ENCODE measurements at places on chromosomes 12 and 14.

DNA sequence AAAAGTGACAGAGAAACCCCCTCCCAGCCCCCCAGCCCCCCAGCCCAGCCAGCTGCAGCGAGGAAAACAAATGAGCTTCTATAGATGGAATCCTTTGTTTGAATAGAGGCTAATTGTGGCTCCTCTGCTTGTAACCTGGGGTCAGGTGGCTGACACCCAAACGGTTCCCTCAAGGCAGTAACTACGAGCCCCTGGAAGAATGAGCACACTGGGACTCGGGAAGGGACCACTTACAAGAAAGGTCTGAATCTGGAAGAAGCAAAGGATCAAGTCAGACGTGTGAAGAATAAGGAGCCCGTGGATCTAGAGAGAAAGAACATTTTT is 108.7 kb upstream of the FUT8 start:
- no peak for DNase-seq

GRCh38 chr12:101620762-101621133 is 26.0 kb downstream of the MYBPC1 start:
- no peak for DNase-seq

GRCh38 chr14:88993946-88994345 is 169.5 kb downstream of the TTC8 start:
- DNase-seq, result no peak

GRCh38 chr12:84290168-84290567 is 622.4 kb downstream of the SLC6A15 start:
- DNase-seq, result no peak

DNA sequence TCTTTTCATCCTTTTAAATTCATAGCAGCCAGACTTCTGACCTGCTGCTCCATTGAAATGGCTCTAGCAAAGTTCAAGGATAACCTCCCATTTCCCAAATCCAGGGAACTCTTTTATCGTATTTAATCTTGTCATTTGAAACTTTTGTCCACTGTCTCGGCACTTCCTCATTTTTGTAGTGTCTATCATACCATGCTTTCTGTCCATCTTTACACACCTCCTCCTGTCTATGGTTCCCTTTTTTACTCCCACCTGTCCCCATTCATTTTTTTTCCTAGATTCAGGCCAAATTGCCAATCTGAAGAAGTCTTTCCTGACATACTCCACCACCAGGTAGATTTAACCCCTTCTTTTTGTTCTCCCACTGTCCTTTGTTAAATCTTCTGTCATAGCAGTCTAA is 31.0 kb downstream of the NFYB start:
- no peak for DNase-seq

- no peak for DNase-seq
Measured at GRCh38 chr12:75641031-75641780, 129.8 kb upstream of the KRR1 start.

- DNase-seq, result no peak
Measured at GRCh38 chr12:116141110-116141832, 136.2 kb downstream of the MED13L start.

DNA sequence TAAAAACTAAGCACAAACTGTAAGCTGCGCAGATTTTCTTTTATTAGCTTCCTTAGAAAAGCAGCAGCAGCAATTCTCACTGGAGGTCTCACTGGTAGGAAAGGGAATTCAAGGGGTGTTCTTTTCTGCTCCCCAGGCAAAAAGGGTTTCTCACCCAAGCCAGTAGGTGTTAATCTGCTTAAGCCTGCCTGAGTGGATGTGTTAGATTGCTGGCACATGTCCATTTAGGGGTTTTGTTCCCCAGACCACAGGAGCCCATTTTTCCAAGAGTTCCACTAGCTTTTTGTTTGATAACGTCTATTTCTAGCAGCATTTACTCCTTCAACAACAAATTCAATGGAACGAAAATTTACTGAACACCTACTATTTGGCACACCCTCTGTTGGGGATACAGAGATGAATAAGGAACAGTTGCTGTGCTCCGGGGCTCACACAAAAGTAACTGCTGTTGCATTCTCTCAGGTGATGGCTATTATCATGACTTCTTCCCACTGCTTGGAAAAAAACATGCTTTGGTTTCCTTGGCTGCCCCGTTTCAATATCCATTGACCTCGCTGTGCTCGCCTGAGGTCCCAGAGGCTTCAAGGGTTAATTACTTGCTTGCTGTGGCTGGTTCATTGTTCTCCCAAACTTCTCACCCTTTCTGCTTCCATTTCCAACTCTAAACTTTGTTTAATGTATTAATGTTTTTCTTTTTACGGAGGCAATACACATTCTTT is 31.1 kb upstream of the RIC8B start:
- DNase-seq, result no peak

DNA sequence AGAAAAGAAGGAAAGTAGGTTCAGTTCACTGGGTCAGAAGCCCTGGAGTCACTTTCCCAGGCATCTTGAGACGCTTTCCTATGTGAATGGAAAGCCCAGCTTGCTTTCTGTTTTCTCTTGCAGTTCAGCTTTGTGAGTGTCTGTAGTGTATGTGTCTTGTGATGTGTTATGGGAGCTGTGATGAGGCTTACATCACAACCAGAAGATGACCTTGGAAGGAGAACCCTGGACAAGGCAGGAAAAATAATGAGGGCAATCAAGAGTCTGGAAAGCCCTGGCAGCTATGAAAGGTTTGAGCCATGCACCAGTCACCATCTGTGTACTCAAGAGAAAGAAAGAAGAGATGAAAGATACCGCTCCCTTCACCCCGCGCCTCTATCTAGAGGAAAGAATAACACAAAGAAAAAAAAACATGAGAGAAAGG is 35.2 kb upstream of the PTGR2 start:
- DNase-seq, result no peak

GRCh38 chr14:39861229-39861600 is 429.0 kb upstream of the FBXO33 start:
- no peak for DNase-seq

- DNase-seq, result no peak
Measured at GRCh38 chr14:100770605-100771120, 44.0 kb downstream of the DLK1 start.

DNA sequence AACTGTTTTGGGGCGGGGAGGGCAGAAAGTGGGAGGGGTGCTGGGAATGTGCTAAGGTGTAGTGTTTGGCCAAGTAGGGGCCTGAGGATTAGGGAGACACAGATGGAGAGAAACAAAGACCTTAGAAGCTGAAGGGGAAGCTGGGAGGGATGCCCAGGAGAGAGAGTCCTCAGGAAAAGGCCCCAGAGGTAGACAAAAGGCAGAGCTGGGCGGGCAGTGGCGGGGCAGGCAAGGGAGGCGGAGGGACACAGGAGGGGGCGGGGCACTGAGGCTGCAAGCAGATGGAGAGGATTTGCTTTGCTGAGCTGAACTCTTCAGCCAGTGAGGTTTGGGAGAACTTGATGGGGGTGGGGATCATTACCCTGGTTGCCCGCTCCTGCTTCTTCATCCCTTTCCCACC is 2.8 kb downstream of the PTMS start:
- no peak for DNase-seq

- DNase-seq, result no peak
Measured at GRCh38 chr14:65269732-65270131, 142.8 kb upstream of the FUT8 start.

GRCh38 chr14:51188566-51189185 is 51.4 kb upstream of the TMX1 start:
- no peak for DNase-seq

DNA sequence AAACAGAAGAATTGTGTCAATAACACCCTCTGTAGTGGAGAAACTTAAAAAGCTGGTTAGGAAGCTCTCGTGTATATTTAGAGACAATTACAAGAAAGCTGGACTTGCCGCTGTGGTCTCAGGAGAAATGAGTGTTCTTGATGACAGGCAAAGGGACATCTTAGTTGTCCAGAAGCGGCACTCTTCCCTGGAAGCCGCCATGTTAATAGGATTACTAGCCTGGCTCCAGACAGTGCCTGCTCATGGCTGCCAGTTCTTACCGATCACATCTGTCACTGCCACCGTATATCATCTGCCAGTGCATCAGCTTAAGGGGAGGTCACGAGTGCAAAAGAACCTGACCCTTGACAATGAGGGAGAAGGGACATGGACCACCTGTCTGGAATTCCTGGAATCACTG is 48.9 kb downstream of the C14orf132 start:
- no peak for DNase-seq

DNA sequence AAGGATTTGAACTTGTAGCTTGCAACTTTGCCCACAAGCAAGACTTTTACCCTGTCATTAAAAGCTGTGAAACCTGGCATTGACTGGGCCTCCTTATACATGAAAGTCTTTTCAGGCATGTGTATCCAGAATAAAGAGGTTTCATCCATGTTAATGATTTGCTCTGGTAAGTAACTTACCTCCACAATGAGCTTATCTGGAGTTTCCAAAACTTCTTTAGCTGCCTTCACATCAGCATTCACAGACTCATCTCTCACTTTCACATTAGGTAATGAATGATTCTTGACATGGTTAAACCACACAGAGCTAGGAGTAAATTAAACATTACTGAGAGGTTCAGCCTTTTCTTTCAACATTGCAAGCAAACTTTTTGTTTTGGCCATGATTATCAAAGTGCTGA is 234.4 kb upstream of the CLEC14A start:
- DNase-seq, result no peak

GRCh38 chr12:113104953-113105510 is 30.5 kb downstream of the RASAL1 start:
- DNase-seq, result no peak

DNA sequence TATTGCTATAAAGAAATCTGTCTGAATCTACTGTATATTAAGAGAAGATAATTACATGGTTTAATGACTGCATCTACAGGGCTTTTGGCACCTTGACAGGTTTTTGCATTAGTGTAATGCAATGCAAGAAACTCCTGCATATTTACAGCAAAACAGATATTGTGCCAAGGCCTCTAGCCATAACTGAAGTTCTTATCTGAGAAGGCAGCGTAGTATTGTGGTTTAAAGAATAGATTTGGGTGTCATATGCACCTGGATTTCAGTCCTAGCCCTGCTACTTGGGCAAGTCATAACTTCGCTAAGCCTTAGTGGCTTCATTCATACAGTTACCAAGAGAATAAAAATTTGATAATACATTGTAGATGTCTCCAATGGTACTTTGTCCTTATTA is 350.1 kb downstream of the CCDC91 start:
- no peak for DNase-seq

- DNase-seq, result no peak
Measured at GRCh38 chr12:75553836-75554555, 42.6 kb upstream of the KRR1 start.

DNA sequence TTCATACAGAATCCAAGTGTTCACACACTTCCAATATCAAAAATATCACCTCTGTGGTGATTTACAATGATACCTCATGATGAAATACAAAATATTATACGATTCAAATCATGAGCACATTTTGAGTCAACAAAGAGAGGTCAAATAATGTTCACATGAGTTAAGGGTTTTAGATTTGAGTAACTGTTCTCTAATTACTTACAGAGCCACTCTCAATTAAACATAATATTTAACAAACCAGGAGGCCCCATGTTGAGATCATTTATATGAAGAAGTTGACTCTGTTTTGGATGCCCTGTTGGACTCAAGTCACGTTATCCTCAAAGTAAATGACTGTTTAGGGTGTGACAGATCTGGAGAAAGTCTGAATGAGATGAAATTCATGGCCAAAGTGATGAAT is 53.5 kb downstream of the NUAK1 start:
- no peak for DNase-seq

DNA sequence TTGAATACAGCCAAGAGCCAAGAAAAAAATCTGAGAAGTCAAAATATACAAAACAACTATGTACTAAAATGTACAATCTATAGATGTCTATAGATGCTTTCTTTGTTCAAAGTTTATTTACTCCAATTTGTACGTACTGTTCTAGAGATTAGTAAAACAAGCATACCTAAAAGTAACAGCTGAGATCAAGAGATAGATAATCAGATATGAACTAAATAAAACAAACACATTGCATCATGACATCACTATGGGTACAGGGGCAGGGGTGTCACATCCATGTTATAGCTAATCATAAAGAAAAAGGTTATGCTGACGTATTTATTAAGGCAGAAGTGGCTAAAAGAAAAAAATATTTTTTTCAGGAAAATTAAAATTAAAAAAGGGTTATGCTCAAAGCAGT is 72.0 kb upstream of the BBS10 start:
- no peak for DNase-seq

DNA sequence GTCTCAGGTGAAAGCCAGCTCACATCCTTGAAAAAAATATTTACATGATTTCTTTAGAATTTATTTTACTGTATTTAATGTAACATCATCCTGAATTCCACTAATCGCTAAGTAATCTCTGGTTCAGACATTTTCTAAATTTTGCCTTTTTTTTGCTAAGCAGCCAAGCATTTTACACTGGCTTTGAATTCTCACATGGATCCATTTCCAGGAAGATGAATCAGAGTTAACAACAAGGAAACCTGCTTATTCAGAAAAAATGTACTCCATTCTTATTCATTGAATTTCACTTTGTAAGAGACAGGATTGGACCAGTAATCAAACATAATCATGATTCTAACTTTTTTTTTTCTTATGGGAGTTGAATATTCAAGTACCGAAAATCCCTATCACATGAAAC is 1785.1 kb upstream of the FLRT2 start:
- no peak for DNase-seq

DNA sequence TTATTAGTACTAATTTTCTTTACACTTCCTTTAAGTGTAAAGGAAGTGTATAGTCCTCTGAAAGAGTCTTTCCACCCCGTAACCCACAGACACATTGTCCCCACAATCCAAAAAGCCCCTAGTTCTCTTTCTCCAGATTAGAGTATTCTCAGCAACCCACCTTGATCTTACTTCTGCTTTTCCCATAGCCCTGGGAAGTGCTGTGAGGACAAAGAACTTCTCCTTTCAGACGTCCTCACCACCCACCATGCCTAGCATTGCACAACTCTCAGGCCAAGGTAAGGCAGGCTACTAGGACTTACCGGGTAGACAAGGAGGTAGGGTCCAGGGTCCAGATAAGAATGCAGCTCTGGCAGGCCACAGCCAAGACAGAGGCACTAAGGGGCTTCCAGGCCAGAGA is 7.4 kb downstream of the AAAS start:
- DNase-seq, result no peak

- no peak for DNase-seq
Measured at GRCh38 chr12:69397978-69398377, 38.4 kb downstream of the YEATS4 start.

GRCh38 chr12:47014474-47014873 is 64.9 kb upstream of the PCED1B start:
- no peak for DNase-seq

- DNase-seq, result no peak
Measured at GRCh38 chr12:130226126-130226525, 63.9 kb downstream of the FZD10 start.

- DNase-seq, result no peak
Measured at GRCh38 chr12:14886271-14886670, 617 bp upstream of the MGP start.

GRCh38 chr12:111569363-111570083 is 29.6 kb downstream of the ATXN2 start:
- DNase-seq, result no peak

Measured in NCI-H187 treated with DMSO at 0.1 percent for 48 hours (cell line).